Panc1 (cell line): ENCODE measurements at places on chromosomes 11 and 22. TPM values are rescaled to one million over a fixed set of nuclear protein-coding genes. Genes with fewer than 3 reads are reported as not detected.

Gene GGT5
- 3.6 TPM for total RNA-seq

Gene LRFN4
- 56.7 TPM for total RNA-seq

Gene OR52A1
- not detected for total RNA-seq

Gene CYB5R2
- total RNA-seq = 46.3 TPM

Gene RPLP2
- total RNA-seq = 3,468 TPM
